Germinal center (tissue), 1 donor: ENCODE measurements at places on chromosomes 6 and 20.
A peak's percentile ranks its signal among the peaks of the same experiment; 100 is the strongest.

DNA sequence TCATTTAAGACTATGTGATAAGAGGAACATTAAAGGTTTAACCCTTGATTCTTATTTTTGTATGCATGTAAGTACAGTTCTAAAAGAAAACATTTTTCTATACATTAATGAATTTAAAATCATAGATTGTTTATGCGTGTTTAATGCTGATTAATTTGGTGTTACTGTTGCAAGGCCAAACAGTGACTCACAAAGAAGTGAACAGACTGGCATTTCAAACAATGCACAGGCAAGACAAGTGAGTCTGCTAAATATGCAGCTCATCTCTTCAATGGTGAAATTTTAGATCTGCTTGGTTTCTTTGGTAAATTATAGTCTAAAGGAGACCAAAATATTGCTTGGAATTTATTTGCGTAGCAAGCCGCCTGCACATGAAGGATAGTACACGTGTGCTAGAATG lies 417.4 kb upstream of the SOX4 start:
- no peak for DNase-seq

GRCh38 chr20:49282584-49283171 lies 4.8 kb upstream of the ZNFX1 start:
- DNase-seq: no peak

DNA sequence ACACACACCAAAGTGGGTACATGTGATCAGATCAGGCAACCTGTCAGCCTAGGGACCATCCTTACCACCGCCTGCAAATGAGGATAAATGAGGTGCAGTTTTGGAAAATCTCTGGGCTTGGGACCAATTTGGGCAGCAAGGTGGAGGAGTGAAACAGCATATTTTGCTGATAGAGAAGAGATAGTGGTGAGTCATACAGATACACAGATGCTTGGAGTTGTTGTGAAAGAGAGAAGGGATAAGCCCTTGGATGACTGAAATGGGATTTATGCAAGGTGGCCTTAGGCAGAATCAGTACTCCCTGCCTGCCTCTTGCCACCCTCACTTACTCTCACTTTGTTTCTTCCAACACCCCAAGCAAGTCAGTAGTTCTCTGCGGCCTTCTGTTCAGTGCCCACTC lies 34.7 kb downstream of the BMP2 start:
- no peak for DNase-seq

DNA sequence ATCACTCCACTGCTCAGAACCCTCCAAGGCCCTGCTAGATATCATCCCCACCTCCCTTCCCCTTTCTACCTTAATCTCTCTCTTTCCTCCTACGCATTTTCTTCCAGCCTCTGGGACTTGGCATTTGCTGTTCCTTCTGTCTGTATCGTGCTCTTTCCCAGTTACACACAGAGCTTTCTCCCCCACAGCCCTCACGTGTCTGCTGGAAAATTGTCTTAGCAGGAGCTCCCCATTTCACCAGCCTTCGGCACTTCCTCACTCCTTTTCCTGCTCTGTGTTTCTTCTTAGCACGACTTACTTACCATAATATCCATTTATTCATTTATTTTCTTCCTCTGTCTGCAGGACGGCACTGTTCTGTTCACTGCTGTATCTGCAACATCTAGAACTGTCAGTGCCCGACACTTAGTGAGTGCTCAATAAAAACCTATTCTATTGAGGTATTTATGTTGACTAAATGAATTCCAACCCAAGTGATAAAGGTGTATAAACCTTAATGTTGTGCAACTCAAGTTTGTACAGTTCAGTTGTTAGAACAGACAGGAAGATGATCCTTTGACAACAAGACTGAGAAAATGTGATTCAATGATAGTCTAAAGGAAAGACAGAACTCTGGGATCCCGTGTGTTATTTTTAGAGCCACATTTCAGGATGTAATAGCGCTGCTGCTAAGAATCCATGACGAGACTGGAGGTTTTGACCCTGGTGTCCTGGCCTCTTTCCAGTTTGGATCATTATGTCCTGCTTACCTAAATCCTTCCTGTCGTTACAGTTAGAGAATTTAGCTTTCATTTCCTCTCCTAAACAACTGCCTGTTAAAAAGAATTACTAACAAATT lies 170.1 kb upstream of the LAMP5 start:
- DNase-seq: no peak

GRCh38 chr6:7126754-7127153 lies 19.0 kb downstream of the RREB1 start:
- DNase-seq: no peak

GRCh38 chr6:90668141-90668540 lies 81.3 kb upstream of the MAP3K7 start:
- DNase-seq: no peak

DNA sequence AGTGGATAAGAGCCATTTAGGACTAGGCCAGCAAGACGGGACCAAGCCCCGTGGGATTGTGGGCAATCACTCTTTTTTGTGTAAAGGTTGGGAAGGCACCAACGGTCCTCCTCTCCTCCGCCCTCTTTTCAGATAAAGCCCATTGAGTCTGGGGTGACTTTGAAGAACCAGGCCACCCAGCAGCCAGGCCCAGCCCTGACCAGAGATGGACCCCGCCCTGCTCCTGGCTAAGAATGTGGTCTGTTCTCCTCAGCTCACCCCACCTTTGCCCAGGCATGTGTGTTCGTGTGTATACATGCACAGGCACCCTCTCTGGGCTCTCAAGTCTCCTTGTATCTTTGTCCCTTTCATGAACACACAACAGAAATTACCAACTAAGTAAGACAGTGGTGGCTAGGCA lies 9.1 kb downstream of the SDC4 start:
- no peak for DNase-seq

DNA sequence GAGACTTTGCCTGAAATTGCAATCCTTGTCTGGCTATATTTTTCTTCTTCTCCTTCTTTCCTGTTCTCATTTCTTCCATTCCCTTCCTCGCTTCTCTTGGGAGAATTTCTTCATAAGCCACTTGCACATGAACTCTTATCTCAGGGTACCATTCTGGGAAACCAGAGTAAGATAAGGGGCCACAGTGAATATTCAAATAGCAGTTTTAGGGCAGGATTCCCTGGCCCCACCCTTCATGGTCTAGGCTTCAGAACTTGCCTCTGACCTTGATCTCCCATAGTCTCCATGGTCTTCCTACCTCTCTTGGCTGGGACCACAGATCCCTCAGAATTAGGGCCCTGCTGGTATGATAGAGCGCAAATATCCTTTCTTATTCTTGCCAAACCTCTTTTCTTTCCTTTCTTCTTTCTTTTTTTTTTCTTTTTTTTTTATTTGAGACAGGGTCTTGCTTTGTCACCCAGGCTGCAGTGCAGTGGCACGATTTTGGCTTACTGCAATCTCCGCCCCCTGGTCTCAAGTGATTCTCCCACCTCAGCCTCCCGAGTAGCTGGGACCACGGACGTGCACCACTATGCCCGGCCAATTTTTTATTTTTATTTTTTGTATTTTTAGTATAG lies 123.0 kb upstream of the CITED2 start:
- DNase-seq: no peak

DNA sequence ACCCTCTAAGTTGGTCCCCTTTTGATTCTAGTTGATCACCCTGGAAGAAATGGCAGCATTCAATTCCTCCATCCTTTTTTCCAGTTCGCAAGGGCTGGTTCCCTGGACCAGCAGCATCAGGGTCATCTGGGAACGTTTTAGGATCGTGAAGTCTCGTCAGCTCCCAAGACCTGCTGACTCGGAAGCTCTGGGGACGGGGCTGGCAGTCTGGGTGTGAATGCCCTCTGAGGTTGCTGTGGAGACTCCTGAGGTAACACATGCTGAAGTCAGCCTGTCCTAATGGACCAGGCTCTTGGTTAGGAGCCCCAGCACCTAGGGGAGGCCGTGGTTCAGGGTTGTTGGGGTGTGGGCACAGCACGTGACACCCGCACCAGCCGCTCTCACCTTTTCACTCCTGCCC lies 164.1 kb downstream of the SYNDIG1 start:
- DNase-seq: no peak

DNA sequence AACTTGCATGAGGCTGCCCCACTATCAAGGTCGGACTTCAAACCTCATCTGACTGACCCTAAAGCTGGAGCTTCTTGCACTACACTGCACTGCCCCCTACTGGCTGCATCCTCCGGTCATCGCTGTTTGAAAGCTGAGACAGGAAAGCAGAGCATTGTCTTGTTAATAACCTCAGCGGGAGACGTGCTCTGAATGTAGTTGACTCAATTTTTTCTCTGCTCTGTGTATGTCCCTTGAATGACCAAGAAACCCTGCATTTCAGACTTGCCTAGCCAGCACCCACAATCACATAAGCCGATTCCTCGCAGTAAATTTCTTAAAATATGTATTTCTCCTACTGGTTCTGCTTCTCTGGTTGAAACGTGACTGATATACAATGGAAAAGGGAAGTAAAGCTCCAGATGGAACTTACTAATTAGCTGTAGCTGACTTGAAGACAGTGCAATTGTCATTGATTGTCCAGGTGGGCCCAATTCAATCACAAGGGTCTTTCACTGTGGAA lies 27.8 kb downstream of the TCF21 start:
- peak; percentile 36 for DNase-seq

GRCh38 chr6:118697554-118697953 lies 46.2 kb upstream of the CEP85L start:
- no peak for DNase-seq

GRCh38 chr20:56200456-56200855 lies 48.1 kb upstream of the MC3R start:
- DNase-seq: no peak

- DNase-seq: no peak
These were observed 275.3 kb downstream of the TBC1D7 start for GRCh38 chr6:13053006-13053461.

DNA sequence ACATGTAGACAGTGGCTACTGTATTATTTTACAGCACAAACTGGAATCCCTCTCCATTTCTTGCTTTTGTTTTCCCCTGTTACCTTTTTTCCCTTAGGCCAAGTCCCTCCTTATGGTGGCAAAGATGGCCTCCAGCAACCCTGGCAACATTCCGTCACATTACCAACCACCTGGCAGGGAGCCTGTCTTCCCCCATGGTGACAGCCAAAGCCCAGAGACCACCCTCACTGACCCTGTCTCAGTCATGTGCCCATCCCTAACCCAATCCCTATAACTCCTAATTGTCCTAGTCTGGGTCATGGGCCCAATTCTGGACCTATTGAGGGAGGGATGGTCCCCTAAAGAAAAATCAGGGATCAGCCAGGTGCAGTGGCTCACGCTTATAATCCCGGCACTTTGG lies 27.6 kb downstream of the PARD6B start:
- DNase-seq: no peak

GRCh38 chr20:36574366-36575135 lies 1.2 kb downstream of the TGIF2 start:
- peak; percentile 59 for DNase-seq

GRCh38 chr20:1888796-1889463 lies 6.3 kb upstream of the SIRPA start:
- DNase-seq: no peak

DNA sequence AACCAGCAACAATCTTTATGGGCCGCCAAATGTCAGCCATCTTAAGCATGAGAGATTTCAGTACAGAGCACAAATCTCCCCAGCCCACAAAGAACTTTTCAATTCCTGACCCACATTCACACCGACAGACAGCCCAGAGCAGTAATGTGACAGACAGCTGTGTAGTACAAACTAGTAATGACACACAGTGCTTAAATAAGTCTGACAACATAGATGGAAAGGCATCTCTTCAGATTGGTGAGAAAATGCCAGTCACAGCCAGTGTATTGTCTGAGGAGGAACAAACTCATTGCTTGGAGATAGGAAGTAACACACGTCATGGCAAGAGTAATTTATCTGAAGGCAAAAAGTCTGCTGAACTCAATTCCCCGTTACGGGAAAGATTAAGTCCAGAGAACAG lies 36.0 kb downstream of the KIZ start:
- no peak for DNase-seq

DNA sequence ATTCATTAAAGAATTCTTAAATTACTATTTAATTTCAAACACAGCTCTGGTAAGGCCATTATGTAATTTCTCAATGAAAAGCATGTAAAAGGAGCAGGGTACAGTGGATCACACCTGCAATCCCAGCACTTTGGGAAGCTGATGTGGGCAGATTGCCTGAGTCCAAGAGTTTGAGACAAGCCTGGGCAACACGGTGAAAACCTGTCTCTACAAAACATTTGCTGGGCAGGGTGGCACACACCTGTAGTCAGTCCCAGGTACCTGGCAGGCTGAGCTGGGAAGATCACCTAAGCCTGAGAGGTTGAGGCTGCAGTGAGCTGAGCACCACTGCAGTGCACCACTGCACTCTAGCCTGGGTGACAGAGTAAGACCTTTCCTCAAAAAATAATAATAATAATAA lies 37.4 kb downstream of the MDN1 start:
- no peak for DNase-seq

DNA sequence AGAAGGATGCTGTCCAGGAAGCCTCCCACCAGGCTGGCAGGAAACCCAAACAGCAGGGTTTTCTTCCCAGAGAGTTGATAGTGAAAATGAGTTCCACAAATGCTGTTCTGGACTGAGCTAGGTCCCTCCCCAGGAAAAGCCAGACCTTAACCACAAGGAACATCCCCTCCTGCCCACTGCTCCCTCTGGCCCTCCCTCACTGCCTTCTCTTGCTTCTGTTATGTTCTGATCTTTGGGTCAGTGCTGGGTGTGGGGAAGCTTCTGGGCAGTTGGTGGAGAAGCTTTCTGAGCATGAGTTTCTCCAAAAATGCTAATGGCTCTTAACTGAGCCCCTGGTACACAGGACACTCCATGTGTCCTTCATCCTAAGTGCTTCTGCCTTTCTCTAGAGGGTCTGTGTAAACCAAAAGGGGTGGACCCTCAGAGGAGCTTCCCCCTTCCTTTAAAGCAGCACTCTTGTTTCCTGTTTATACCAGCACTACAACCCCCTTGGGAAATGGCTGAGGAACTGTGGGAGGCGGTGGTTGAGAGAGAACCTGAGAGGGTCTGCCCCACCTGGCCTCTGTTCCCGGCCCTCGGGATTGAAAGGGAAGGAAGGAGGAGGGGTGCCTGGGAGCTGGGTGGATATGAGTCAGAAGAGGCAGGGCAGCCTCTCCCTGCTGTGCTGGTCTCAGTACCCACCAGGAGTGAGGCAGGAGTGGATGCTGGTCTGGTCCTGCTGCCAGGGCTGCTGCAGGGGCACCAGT lies 42.0 kb downstream of the CDS2 start:
- DNase-seq: peak; percentile 52

DNA sequence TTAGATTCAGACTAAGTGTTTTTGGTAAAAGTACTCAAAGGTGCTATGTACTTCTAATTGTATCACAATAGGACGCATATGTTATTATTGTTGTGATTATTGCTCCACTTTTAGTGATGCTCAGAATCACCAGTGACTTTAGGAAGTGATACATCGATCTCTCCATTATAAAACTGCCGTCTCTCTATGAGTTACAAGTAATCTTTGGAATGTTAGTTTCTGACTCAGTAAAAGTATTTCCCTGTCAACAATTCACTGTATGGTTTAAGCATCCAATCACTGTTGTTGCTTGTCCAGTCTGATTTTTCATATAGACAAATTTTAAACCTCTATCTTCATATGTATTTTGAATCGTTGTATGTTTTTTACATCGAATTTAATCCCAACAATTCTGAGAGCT lies 9.4 kb downstream of the DCBLD1 start:
- DNase-seq: no peak

- DNase-seq: no peak
These were observed 11.1 kb upstream of the NOTCH4 start for GRCh38 chr6:32234934-32235333.

- DNase-seq: no peak
These were observed 370.3 kb downstream of the CD109 start for GRCh38 chr6:74066168-74066871.

GRCh38 chr20:2706688-2707352 lies 14.2 kb downstream of the EBF4 start:
- no peak for DNase-seq
